ENCODE measurements at places on chromosomes 1 and 21. TPM values are rescaled to one million over a fixed set of nuclear protein-coding genes. Genes with fewer than 3 reads are reported as not detected.

DNA sequence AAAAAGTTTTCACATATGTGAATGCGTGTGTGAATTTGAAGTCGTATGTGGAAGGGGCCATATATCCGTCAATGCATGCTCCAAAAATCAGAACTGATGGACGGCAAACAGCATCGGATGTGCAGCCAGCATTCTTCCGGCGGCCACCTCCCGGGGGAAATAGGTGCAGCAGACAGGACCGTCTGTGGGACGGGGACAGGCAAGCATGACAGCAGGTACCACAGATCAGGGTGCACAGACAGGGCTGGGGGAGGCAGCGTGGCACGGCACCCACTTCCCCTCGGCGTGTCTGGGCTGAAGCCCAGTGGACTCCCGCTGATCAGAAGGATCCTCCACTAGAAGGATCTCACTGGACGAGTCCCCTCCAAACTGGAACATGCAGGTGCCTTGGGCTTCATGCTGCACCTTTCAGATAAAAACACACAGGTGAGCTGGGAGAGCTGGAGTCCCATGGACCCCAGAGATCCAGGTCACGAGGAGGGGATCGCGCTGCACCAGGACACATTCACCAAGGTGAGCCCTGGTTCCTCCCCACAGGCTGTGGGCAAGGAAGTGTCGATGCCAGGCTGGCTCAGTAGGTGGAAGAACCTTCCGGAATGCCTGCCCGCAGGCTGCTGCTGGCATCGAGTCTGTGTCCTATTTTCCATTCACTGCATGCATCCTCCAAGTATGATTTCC, 25.3 kb downstream of the PDE9A start:
- no peak overlapping the region for H3K27ac ChIP-seq
- DNase-seq: no peak
- H3K27me3 ChIP-seq: no peaks in the 10 kb centered on the region
- no peak overlapping the region for H3K4me3 ChIP-seq
- H3K4me1 ChIP-seq: peaks cover 9% of the 10 kb centered on the region

DNA sequence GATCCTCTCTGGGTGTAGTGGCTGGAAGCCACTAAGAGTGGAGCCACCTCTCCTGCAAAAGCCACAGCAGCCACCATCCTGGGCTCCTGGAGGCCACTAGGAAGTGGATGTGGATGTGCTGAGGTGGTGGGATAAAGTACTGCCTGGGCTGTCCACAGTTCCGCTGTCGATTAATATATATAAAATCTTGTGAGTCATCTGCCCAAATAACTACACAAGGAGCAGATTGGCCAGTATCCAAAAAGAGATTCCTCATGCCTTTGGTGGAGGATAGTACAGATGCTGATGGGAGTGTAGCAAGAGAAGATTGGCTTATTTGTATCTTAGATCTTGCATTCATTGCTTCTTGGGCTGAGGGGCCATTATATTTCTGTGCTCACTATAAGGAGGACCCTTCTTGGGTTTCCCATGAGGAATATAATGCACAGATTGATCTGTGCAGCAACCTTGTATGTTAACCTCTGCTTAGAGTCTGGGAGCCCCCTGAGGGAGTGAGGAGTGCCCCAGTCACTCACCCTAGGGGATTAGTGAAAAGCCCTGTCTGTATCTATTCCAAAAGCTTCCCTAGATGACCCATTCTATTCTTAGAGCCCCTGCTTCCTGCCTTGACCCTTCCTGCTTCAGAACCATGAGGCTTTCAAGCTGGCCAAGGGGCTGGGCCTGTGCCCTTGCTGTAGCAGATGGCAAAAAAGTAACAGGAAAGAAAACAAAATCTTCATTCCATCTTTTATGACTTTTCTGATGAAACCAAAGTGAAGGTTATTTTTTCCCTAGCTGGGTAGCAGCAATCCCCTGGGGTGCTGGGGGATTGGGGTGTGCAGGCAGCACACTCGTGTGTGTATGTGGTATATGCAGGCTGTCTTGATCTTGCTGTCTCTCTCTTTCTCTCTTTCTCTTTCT, 31.7 kb downstream of the RCSD1 start:
- no peak overlapping the region for H3K27ac ChIP-seq
- peaks cover 19% of the 10 kb centered on the region for H3K4me1 ChIP-seq
- DNase-seq: no peak
- no peaks in the 10 kb centered on the region for H3K27me3 ChIP-seq
- H3K4me3 ChIP-seq: no peak overlapping the region
- H3K36me3 ChIP-seq: no peaks in the 10 kb centered on the region

GRCh38 chr1:37726751-37727585, 34.7 kb downstream of the CDCA8 start:
- H3K27ac ChIP-seq: no peak overlapping the region
- no peaks in the 10 kb centered on the region for H3K36me3 ChIP-seq
- H3K4me1 ChIP-seq: no peaks in the 10 kb centered on the region
- H3K27me3 ChIP-seq: no peaks in the 10 kb centered on the region

GRCh38 chr1:19081218-19081893, 124.9 kb upstream of the IFFO2 start:
- no peak for DNase-seq
- no peak overlapping the region for H3K27ac ChIP-seq
- no peak overlapping the region for H3K4me3 ChIP-seq
- no peaks in the 10 kb centered on the region for H3K27me3 ChIP-seq
- no peaks in the 10 kb centered on the region for H3K4me1 ChIP-seq

- DNase-seq: no peak
- H3K4me1 ChIP-seq: peaks cover 35% of the 10 kb centered on the region
- H3K36me3 ChIP-seq: no peaks in the 10 kb centered on the region
- no peak overlapping the region for H3K4me3 ChIP-seq
Measured at GRCh38 chr1:2528966-2529783, 888 bp downstream of the HES5 start.

DNA sequence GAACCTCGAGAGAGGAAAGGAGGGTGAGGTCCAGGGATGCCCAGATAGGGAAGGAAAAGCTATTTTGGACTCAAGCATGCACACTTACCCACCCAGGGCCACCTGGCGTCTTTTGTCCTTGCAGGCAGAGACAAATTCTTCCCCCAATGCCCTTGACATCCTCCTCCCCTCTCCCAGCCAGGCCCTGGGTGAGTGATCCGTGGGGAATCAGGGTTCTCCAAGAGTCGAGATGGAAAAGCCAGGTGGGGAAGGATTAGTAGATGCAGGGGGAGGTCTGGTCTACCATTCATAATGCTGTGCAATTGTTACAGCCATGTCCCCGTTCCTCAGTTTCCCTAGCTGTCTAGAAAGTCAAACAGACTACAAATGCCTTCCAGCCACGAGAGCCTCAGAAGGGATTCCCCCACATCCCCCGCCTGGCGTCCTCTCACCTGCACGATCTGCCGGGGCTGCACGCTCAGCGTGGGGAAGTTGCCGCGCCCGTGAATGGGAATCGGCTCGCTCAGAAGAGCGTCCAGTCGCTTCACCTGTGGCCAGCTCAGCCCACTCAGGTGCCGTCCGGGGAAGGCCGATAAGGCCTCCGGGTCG, 580 bp downstream of the TENT5B start:
- H3K27ac ChIP-seq: peak overlapping the region; percentile 79
- peaks cover 50% of the 10 kb centered on the region for H3K4me1 ChIP-seq
- DNase-seq: no peak

- peak; percentile 47 for DNase-seq
- H3K4me1 ChIP-seq: peaks cover 20% of the 10 kb centered on the region
- no peaks in the 10 kb centered on the region for H3K36me3 ChIP-seq
- no peak overlapping the region for H3K4me3 ChIP-seq
- peak overlapping the region; percentile 28 for H3K27ac ChIP-seq
- no peaks in the 10 kb centered on the region for H3K27me3 ChIP-seq
Measured at GRCh38 chr1:85406887-85407533, 57.9 kb downstream of the DDAH1 start.

DNA sequence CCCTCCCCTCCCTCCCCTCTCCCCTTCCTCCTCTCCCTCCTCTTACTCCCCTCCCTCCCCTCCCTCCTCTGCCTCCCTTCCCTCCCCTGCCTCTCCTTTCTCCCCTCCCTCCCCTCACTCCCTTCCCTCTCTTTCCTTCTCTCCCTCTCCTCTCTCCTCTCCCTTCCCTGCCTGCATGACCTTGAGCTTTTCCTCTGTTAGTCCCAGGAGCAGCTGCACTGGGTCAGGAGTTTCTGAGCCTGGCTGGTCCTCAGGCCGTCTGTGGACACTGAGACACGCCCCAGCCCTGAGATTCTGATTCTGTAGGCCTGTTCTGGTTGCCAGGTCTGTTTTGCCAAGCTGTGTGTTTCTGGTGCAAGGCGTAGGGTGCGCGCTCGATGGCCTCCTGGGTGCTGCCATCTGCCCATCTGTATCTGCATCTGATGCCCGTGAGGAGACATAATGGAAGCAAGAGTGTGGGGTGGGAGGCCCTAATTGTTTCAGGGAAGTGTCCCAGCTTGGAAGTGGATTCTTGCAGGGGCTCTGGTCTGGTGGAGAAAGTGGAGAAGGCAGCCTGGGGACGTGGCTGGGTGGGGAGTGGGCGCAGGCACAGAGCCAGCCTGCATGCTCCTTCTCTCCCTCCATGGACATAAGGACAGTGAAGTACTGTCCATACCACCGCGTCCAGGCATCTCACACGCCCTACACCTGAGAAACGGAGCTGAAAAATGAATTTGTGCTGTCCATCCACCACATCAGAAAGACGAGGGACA, 97.2 kb downstream of the WDR4 start:
- no peaks in the 10 kb centered on the region for H3K4me1 ChIP-seq
- no peak overlapping the region for H3K27ac ChIP-seq
- H3K36me3 ChIP-seq: no peaks in the 10 kb centered on the region
- DNase-seq: no peak

GRCh38 chr21:34871026-34871908, 177.8 kb downstream of the RUNX1 start:
- no peaks in the 10 kb centered on the region for H3K27me3 ChIP-seq
- no peak overlapping the region for H3K27ac ChIP-seq
- no peak overlapping the region for H3K4me3 ChIP-seq
- H3K36me3 ChIP-seq: peaks cover 45% of the 10 kb centered on the region
- H3K4me1 ChIP-seq: peaks cover 47% of the 10 kb centered on the region

The SLC30A10 gene
- not detected for total RNA-seq

The TFF2 gene
- 0.52 TPM for total RNA-seq

The NBPF6 gene
- 0.94 TPM for total RNA-seq

The RBBP5 gene
- 17.7 TPM for total RNA-seq

Data from PC-9 (cell line).